T-helper 2 cell treated with Interferon-gamma antibody and Interleukin-4, amounts not matched to agents 5 μg/mL and 100 μg/mL, for 36 hours (primary cell): ENCODE measurements at places on chromosomes 3 and 15.
A peak's percentile ranks its signal among the peaks of the same experiment; 100 is the strongest.

DNA sequence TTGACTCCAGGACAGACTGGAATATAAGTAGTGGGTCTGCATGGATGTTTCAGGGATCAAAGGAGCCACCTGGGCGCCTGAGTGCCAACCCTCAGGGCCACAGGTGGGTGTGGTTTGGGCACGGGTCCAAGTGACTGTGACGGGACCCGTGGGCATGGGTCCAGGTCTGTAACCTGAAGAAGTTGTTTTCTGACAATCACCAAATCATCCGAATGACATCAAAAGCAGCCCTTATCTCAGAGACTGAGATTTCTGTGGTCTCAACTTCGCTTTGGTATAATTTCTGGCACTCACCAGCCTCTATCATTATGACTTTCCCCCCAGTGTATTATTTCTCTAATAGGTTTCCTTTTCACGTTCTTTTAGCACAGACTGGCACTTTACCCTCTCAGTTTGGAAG lies 24.4 kb downstream of the RLBP1 start:
- peak; percentile 48 for DNase-seq

- no peak for DNase-seq
These were observed 5.0 kb downstream of the RPLP1 start for GRCh38 chr15:69457304-69458280.

GRCh38 chr3:11312166-11312565 lies 40.0 kb downstream of the ATG7 start:
- no peak for DNase-seq

DNA sequence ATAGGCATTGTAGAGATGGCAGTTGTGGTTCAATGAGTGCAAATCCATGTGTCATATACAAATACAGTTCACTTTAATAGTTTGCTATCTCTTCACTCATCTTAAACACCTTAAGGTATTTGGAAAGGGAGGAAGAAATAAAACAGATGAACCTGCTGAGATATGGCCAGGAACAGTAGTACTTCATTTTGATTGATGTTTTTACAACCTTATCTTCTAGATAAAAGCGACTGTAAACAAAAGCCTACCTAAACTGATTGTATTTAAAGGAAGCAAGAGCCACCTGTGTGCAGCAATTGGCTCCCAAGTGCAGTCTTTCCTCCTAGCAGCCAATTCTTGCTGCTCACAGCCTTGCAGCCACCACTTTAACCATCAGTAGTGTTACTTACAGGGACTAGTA lies 217.7 kb downstream of the CDIN1 start:
- DNase-seq = no peak

DNA sequence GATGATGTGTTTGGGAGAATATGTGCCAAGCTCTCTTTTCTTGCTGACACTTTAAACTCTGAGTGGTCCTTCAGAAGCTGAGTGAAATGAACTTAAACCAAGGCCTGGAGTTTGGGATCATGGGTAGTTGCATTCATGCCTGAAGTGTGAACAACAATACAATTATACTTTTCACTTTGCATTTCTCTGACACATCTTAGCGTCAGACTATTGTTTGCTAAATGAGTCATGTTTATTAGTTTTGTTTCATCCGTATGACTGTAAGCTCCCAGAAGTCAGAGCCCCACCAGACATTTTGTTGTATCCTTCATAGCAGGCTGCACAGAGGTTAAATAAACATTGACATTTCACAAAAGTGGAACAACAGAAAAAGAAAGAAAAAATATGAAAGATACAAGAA lies 542.6 kb downstream of the TUSC7 start:
- DNase-seq = no peak

DNA sequence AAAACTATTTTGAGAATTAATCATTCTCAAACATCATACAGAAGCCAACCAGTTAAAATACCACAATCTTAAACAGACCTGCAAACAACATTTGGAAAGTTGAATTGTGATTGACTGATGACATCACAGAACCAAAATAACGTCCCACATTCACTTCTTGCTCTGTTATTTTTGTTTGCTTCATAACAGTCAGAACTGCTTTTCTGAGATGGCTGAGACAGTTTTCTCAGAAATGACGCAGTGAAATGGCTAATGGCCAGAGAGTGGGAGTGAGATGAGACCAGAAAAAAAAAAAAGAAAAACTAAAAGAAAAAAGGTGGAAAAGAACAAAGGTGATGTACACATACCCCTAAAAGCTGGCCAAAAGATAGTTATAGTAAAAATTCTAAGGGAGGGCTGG lies 1061.2 kb downstream of the FHIT start:
- DNase-seq = peak; percentile 54

DNA sequence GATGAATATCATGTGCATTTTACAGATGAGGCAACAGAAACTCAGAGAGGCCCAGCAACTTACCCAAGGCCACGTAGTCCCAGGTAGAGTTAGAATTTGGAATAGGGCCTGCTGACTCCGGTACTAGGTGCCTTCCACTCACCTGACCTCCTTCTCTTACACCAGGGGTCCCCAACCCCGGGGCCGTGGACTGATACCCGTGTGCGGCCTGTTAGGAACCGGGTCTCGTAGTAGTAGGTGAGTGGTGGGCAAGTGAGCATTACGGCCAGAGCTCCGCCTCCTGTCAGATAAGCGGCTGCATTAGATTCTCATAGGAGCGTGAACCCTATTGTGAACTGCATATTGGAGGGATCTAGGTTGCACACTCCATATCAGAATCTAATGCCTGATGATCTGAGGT lies 64.8 kb downstream of the SMAD3 start:
- no peak for DNase-seq

- DNase-seq = no peak
These were observed 62.8 kb upstream of the CSPG4 start for GRCh38 chr15:75775296-75776064.

DNA sequence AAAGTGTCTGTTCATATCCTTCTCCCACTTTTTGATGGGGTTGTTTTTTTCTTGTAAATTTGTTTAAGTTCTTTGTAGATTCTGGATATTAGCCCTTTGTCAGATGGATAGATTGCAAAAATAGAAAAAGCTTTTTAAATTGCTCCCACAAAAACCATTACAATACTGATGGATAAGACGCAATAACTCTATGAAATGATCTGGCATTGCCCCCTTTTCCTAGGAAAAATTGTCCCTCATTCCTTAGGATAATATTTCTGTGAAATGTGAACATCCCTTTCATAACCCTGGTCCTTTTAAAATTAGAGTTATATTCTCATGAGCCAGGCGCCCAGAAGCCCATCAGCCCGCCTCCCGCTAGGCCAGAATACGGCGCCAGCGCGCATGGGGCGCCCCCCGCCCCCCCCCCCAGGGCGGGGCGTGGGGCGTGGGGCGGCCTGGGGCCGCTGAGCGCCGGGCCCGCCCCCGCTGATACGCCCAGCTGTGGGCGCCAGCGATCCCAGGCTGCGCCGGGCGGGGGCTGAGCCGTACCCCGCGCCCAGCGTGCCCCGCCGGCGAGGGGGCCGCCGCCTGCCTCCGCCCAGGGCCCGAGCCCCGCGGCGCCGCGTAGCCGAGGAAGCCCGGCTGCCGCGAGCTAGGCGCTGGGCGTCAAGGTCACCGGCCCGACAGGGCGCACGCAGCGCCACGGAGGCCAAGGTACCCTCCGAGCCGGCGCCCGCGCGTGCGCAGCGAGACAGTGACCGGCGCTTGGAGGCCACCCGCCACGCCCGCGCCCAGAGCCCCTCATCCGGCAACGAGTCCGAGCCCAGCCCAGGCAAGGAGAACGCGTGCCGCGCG lies 11.1 kb upstream of the ROPN1B start:
- no peak for DNase-seq

- DNase-seq = no peak
These were observed 1.7 kb upstream of the NGLY1 start for GRCh38 chr3:25784971-25785370.

DNA sequence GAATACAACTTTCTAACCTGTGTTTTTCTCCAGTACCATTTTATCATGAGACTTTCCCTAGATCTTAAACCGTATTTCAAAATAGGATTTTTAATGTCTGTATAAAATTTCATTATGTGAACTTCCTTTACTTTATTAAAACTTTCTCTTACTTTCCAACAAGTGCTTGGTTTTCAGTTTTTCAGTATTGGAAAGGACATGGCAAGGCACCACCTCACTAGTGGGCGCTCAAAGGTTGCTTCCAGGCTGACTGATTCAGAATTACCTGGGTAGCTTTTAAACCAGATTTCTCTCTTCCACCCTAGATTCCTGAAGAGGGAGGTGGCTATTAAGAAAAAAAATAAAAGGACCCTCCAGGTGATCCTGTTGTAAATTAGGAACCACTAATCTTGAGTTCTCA lies 236.6 kb downstream of the SOX2 start:
- DNase-seq = no peak

DNA sequence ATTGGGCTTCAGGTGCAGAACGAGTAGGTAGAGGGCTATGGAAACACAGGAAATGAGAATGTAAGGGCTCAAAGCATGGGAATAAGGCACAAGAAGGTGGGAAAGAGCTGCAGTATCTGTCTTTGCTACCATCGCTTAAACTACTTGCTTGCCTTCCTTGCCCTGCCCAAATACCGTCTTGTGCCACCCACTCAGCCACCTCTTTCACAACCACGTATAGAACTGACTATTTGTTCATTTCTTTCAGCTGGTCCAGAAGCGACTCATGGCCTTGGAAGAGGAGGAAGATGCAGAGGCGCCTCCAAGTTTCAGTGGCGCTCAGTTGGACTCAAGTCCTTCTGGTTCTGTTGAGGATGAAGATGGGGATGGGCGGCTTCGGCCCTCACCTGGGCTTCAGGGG lies 11.8 kb downstream of the LPCAT4 start:
- DNase-seq = no peak

DNA sequence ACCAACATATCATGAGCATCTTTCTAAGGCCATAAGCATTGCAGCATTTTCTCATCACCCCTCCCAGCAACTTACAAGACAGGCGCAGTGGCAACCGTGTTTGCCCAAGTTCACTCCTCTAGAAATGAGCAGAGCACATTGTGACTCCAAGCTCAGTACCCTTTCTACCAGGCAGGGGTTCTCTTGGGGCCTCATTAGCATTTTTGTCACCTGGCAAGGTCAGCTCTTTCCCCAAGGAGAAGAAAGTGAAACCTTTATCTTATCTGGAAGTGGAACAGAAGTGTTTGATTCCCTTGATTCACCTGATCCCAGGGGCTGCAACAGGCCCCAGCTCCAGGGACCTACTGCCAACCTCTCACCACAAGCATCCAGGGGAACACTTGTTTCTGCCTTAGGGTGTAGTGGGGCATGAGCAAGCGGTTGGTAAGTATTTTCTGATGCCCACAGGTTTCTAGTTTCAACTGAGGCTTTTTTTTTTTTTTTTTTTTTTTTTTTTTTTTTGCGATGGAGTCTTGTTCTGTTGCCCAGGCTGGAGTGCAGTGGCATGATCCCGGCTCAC lies 44.0 kb upstream of the HERC1 start:
- DNase-seq = no peak

DNA sequence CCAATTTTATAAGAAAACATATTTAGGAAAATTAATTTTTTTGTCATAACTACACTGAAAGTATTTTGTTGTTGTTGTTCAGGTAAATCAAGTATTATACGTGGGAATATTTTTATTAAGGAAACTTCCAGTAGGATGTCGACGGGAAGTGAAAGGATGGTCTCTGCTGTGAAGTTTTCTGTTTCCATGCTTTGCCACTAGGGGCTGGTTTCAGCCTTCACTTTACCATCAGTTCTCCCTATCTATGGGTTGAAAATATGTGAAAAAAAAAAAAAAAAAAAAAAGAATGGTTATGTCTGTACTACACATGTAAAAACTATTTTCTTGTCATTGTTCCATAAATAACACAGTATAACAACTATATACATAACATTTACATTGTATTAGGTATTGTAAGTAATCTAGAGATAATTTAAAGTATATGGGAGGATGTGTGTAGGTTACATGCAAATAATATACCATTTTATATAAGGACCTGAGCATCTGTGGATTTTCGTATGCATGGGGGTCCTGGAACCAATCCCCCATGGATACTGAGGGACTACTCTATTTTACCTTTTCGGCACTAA lies 136.7 kb downstream of the SMAD6 start:
- DNase-seq = no peak

DNA sequence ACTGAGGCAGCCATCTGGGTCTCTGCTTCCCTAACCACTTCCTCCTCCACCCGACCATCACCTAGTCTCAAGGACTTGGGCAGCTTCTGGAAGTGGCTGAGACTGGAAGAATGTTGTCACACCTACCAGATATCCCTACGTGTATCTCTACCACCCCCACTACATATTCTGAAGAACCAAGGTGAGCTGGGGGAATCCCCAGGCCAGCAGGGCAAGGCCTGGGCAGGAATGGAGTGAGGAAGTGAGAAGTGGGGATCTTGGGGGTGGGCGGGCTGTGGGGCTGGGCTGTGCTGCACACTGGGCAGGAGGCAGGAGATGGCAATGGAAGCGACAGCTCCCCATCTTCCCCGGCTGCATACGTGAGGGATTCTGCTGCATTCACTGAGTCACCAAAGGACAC lies 17.5 kb upstream of the ALDH1A3 start:
- DNase-seq = no peak

- DNase-seq = no peak
These were observed 50.1 kb downstream of the SETD2 start for GRCh38 chr3:47113669-47114365.

- no peak for DNase-seq
These were observed 1.1 kb downstream of the HCLS1 start for GRCh38 chr3:121659586-121659985.

DNA sequence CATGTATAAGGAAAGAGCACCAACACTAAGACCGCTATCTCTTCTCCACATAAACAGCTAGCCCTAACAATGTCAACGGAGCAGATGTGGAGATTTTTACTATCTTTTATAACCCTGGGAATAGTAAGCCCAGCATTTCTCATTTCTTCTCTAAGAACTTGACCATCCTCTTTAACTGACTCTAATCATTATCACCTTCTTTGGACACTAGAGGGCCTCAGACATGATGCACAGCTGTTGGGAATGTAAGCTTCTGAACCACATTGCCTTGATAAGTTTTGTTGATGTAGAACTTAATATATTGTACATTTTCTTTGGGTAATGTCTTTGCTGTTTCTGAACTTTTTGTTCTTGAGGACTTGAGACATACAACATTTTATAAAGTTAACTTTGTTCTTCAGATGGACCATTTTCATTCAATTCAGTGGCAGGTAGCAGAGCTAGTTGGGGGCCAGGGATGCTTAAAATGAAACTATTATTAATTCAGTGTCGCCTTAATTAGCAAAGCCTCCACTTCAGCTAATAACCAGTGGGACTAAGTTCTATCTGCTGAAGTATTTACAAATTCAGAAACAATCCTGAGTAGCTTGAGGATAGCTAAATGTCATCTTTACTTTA lies 9.6 kb upstream of the TAGLN3 start:
- DNase-seq = no peak

GRCh38 chr15:70856177-70856883 lies 2.4 kb upstream of the LARP6 start:
- no peak for DNase-seq
